ENCODE measurements at places on chromosomes 11 and 22. TPM values are rescaled to one million over a fixed set of nuclear protein-coding genes. Genes with fewer than 3 reads are reported as not detected.
A peak's percentile ranks its signal among the peaks of the same experiment; 100 is the strongest.

GRCh38 chr22:44664149-44664548 is 37.9 kb upstream of the PRR5 start:
- no peak for DNase-seq

- no peak for DNase-seq
These were observed 122.2 kb downstream of the DCDC1 start for GRCh38 chr11:31247321-31247720.

GRCh38 chr22:29031227-29032011 is 30.2 kb downstream of the C22orf31 start:
- peak; percentile 66 for DNase-seq

DNA sequence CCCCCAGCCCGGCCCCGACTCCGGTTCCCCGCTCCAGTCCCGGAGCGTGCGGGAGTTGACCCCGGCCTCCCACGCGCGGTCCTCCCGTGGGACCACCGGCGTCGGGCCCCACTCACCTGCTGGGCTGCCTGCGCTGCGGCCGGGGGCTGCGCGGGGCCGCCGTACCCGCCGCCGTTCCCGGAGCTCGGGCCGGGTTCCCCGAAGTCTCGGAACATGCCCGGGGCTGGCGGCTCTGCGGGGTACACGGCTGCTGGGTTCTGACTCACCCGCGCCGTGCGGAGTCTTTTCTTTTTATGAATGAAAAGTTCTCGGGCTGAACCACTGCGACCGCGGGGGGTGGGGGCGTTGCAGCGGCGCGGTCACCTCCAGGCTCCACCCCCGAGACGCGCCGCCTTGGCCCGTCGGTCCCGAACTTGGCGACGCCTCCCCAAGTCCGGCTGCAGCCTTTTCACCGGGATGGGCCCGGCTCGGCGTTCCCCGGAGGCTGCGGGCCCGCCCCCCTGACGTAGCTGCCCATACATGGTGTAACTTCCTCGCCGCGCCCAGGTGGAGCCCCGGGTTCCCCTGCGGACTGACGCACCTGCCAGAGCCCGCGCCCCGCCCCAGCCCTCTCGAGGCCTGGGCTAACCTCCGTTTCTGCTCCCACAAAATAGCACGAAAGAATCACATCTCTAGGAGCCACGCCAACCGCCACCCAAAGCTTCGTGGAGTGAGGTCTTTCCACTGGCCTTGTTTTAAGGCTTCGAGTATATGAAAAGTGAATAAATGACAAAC is at the start of gene FOSL1:
FOSL1 (minus strand) TSS at position 264 of the 774 bp plus-strand sequence; CDS start at position 215, 49 bp downstream.
- DNase-seq = peak; percentile 84

The THAP12 gene
- 112 TPM for total RNA-seq

Measured in neural progenitor cell (in vitro differentiated cells).